ENCODE measurements at places on chromosomes 2 and 18.

GRCh38 chr18:28357766-28358401 is 181.0 kb upstream of the CDH2 start:
- no peak for DNase-seq

- no peak for DNase-seq
These were observed 88.6 kb upstream of the EML6 start for GRCh38 chr2:54634564-54635511.

DNA sequence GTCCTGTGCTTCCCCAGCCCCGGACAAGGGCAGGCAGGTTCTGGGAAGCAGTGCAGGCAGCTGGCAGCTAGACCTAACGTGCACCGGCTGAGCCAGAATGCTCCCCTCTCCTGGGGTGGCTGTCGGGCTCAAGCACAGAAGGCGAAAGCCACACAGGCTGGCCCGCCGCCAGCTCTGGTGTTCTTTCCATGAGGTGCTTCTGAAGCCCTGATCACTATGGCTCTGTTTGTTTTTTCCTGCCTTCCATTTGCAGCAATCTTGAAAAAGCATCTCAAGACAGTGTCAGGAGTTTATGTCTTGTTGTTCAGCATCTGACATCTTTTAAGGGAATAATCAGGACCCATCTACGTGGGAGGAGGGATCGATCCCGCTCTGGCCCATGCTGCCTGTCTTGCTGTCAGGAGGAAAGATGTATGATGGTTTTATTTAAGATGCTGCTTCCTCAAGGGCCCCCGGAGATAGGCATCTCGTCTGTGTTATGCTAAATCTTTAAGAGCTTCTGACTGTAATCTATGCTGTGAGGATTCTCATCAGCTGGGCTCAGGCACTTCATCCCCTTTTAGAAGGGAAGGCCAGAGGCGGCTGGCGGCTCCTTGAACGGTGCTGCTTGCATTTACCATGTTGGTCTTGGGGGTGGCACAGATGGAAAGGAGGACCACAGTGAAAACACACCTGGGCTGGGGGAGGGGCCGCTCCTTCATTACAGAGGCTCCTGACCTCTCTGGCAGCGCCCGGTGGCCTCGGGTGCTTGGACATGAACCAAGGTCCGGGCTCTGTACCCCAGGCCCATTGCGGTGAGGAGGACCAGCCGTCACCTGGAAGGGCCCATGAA is 118.5 kb upstream of the HDAC4 start:
- no peak for DNase-seq

- no peak for DNase-seq
These were observed 1343.2 kb upstream of the LRRTM1 start for GRCh38 chr2:81647715-81648230.

- no peak for DNase-seq
These were observed 89.3 kb downstream of the EHBP1 start for GRCh38 chr2:62794791-62795190.

- peak; percentile 70 for DNase-seq
These were observed 19.0 kb downstream of the TMSB10 start for GRCh38 chr2:84924173-84925106.

GRCh38 chr2:133458280-133458679 is 110.0 kb downstream of the NCKAP5 start:
- no peak for DNase-seq

GRCh38 chr2:101400048-101400447 is 12.7 kb upstream of the CREG2 start:
- no peak for DNase-seq

- no peak for DNase-seq
These were observed 1540.2 kb upstream of the SLC39A10 start for GRCh38 chr2:194116861-194117260.

- DNase-seq = no peak
These were observed 316.5 kb downstream of the IRS1 start for GRCh38 chr2:226483143-226483542.

GRCh38 chr2:102016399-102016955 is 24.7 kb downstream of the IL1R2 start:
- no peak for DNase-seq

DNA sequence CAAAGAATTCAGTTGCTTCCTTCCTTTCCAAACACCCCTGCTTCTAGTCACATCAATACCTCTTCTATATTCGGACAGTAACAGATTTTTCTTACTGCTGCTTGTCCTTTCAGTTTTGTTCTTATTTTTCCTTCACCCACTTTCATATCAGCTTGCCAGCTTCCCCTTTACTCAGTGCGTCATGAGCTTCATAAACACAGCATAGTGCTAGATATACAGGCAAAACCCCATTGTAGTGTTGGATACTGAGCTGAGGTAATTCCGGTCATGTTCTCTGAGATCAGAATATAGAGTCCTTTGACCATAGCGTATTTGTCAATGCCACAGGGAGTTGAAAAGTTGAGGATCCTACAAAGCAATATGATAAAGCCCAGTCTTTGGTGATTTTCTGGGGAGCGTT is 2.4 kb downstream of the FARP2 start:
- no peak for DNase-seq

GRCh38 chr2:106109675-106110424 is 84.3 kb downstream of the UXS1 start:
- DNase-seq = no peak

DNA sequence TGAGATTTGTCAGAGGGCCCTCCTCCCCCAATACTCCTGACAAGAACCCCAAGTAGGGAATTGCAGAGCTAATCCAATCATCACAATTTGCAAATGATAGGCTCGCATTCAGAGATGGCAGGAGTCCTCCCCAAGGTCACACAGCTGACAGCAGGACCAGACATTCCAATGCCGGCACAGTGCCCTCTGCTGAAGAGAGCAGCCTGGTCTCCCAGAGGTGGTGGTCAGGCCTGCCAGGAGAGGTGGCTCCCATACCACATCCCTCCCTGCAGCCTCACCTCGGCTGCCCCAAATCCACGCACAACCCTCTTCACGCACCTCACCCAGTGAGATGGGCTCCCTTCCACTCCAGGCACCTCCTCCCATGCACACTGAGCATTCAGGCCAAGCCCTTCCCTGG is 25.4 kb downstream of the EN1 start:
- no peak for DNase-seq

DNA sequence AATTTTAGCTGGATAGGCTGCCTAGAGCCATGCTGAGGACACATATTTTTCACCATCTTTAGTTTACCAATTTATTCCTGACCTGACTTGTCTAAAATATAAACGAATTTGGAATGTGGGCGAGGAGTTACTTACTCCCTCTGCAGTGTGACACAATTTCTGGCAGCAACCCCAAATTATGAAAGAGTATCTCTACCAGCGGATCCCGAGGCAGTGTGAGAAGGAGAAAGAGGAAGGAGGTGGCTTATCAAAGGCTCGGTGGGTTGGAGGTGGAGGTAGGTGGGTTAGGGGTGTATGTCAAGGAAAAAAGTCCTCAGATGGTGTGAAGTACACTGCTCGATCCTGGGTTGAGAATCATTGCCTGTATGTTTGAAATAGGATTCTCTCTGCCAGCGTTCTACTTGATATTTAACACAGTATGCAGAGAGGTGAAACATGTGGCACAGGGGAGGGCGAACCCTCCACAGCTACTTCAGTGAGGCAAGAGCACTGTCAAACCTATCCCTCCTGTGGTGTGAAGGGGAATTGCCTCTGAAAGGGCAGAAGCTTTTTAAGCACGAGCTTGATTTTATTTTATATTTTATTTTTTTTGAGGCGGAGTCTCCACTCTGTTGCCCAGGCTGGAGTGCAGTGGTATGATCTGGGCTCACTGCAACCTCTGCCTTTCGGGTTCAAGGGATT is 76.0 kb downstream of the RFTN2 start:
- DNase-seq = peak; percentile 34

GRCh38 chr2:26469092-26469710 is 8.7 kb downstream of the OTOF start:
- DNase-seq = peak; percentile 66

GRCh38 chr2:189541591-189541990 is 39.0 kb downstream of the SLC40A1 start:
- DNase-seq = no peak

DNA sequence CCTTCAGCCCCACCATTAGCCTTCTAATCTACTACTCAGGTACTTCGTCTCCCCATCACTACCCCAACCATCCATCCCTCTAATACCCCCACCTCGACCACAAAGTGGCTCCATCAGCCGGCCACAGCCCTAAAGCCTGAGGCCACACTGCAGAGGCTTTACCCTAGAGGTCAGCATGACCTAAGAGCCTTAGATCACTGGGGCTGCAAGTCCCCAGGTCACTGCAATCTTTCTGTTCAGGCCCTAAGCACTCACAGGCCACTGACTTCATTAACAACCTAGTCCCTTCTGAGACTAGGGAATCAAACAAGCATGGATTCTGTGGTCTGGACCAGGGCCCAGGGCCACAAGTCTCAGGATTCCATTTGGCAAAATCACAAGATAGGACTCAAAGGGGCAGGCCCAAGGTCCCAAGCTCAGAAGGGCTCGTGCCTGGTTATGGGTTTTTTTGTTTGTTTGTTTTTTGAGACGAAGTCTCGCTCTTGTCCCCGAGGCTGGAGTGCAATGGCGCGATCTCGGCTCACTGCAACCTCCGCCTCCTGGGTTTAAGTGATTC is 37.0 kb upstream of the PKDCC start:
- DNase-seq = no peak

- peak; percentile 62 for DNase-seq
These were observed 378 bp upstream of the IAH1 start for GRCh38 chr2:9473985-9474360.

DNA sequence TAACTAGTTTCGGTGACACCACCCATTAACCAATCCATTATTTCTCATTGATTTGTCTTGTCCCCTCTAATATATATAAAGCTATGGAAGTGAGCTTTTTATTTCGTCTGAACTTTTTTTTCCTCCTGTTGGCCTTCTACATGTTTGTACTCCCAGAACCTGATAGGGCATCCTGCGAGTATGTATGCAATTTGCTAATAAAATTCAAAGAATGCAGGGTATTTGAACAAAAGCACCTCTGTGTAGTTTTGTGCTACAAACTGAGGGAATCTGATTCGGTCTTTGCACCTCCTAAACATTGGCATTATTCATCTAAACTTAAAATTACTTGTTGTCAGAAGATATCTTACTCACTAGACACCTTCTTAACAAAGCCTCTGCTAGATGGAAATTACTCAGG is 242.9 kb upstream of the TMEFF2 start:
- DNase-seq = no peak

- DNase-seq = no peak
These were observed 245.3 kb downstream of the GBX2 start for GRCh38 chr2:235922839-235923238.

- DNase-seq = no peak
These were observed 755 bp downstream of the EIF4E2 start for GRCh38 chr2:232551250-232551638.

- no peak for DNase-seq
These were observed 259.0 kb upstream of the ERBB4 start for GRCh38 chr2:212797484-212798205.

GRCh38 chr2:39573276-39573675 is 92.4 kb upstream of the TMEM178A start:
- no peak for DNase-seq

GRCh38 chr2:236167297-236168109 is 683 bp downstream of the GBX2 start:
- DNase-seq = no peak

DNA sequence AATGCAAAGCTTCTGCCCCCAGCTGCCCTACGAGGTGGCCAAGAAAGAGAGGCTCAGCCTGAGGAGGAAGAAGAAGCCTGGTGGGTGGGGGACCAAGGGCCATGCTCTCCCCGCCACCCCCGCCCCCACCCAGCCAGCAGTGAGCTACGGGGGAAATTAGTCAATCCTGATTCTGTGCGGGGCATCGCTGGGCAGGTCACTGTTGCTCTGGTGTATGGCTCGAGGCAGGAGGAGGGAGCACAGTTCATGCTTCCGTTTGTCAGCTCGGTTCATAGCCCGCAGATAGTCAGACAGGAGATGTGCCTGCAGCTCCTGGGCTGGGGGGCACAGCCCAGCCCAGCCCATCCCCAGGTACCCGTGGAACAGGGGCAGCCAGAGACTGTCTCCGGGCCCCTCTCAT is 17.1 kb downstream of the RAMP1 start:
- no peak for DNase-seq

DNA sequence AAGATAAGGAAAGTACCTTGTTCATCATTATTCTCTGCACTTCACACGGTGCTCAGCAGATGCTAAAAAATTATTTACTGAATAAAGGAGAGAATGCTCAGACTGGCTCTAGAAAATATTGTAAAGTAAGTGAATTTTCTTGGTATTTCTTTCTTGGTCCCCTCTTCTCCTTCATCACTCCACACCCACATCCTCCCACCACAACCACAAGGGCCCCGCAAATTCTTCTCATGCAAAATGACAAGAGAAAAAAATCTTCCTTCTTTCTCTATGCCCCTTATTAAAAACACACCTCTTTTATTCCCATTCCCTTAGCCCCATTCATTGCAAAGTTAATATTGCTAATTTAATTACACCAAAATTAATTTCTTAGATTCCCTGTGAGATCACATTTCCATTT is 74.2 kb upstream of the NEDD4L start:
- DNase-seq = no peak

DNA sequence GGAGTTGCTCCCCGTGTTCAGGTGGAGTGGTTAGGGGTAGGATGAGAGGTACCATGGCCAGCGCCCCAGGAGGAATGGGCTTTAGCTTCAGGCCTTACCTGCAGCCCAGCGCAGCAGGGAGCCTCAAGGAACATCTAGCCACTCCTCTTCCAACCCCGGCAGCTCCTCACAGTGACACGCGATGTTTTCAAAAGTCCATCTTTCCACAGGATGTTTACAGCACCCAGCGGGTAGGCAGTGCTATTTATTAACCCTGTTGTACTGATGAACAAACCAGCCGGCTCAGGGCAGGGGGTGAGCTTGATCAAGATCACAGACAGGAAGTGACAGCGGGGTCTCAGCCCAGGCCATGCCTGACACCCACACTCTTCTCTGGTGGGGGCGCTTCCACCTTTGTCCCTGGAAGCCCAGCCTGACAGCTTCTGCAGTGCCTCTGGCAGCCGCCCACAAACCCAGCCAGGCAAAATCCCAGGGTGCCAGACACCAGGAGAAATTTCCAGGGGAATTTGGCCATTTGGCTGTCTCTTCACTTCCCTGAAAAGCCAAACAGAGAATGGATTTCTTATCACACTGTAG is 18.4 kb upstream of the PRLH start:
- no peak for DNase-seq

DNA sequence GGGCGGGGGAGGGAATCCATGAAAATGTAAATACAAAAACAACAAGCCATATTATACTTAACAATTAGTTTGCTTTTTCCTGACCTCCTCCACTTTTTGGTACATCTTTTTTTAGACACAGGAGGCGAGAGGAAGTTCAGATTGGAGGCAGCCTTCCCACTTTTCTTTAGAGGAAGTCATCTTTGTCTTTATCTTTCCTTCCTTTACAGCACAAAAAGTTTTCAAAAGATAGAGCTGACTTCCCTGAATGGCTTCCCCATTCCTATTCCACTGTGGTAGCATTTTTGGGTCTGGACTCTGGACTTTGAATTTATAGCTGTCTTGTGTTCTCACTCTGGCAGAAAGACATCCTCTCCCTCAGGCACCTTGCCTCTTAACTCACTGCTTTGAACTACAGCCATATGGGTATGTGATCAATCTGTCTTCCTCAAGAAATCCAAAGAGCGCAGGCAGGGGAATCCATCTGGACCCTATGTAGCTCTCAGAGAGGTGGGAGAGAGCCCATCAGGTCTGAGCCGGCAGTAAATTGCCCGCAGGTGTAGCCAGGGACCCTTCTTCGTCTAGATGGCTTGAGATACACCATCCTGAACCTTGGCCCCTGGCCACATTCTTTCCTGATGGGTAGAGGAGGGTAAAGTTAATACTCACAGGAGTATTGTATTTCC is 101.9 kb downstream of the AQP4 start:
- DNase-seq = no peak

GRCh38 chr2:182581196-182581935 is 134.7 kb upstream of the DNAJC10 start:
- DNase-seq = no peak

- DNase-seq = no peak
These were observed 29.6 kb downstream of the CYRIA start for GRCh38 chr2:16635791-16636699.
